ENCODE measurements at places on chromosomes 2 and 18. TPM values are rescaled to one million over a fixed set of nuclear protein-coding genes. Genes with fewer than 3 reads are reported as not detected.

Gene ARL5A
- polyA plus RNA-seq, result 26.8 TPM

GRCh38 chr2:216710551-216711301 lies 15.4 kb upstream of the IGFBP5 start:
- DNase-seq, result peak; percentile 82

DNA sequence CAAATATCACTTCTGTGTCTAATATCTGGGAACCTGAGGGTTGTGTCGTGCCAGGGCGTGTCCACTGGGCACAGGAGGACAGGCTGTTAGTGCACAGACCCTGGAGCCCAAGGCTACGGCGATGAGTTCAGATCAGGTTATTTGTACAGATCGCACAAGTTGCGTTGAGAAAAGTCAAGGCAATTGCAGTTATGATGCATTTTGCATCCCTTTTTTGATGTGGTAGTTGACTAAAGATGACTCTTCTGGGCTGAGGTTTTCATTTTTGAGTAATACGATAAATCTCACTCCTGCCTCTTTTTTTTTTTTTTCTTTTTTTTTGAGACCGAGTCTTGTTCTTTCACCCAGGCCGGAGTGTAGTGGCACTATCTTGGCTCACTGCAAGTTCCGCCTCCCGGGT lies 7.2 kb downstream of the RBFA start:
- no peak for DNase-seq

DNA sequence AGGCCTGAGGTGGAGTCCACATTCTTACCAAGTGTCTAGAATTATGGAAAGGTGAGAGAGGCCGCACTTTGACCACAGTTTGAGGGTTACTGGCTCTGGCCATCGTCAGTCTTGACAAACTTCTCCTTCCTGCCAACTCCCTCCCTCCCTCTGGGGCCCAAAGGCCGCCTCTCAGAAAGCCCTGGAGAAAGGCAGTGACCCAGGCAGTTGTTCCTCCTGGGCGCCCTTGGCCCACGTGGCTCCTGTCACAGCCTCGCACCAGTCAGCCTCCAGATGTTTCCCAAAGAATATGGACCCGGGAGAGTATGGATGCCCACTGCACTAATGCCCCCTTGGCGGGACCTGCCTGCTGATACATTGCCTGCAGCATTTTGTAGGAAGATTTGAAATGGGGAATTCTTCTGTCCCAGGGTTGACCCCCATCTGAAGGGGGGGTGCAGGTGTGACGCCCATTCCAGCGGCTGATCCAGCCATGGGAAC lies 61.7 kb downstream of the ASB1 start:
- DNase-seq, result no peak

- no peak for DNase-seq
These were observed 10.7 kb downstream of the IL1RL2 start for GRCh38 chr2:102197389-102198137.

GRCh38 chr2:74345272-74345943 lies 2.2 kb upstream of the SLC4A5 start:
- DNase-seq, result no peak

Gene ASXL3
- 0.97 TPM for polyA plus RNA-seq

DNA sequence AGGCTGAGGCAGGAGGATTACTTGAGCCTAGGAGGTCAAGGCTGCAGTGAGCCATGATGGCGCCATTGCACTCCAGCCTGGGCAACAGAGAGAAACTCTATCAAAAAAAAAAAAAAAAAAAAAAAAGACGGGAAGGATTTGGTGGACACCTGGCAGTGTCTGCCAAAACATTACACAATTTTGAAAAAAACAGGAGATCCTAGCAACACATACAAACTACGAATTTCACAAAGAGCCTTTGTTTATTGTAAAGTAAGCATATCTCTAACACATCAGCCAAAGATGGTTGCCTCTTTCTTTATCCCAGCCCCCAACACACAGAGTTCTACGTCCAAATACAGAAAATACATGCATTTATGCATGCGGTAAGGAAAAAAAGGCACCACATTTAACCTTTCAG lies 7.6 kb downstream of the GPR45 start:
- DNase-seq, result no peak

Gene CNDP1
- polyA plus RNA-seq, result 0.05 TPM

DNA sequence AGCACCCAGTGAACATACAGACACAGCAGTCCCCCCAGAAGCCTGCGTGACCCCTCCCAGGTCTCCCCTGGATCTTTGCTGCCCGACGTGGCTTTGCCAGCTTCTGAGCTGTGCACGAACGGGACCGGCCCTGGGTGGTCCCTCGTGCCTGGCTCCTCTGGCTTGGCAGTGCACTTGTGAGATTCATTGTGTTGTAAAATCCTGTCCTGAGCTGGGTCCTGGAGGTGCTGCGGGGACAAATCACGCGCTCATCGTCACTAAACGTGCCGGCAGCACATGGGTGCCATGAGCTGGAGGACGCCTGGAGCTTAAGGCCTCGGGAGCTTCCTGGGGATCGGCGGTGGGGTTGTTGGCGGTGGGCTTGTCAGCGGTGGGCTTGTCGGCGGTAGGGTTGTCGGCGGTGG lies 104.9 kb downstream of the FAM210A start:
- no peak for DNase-seq

Gene UPP2
- not detected for polyA plus RNA-seq

- no peak for DNase-seq
These were observed 470.9 kb upstream of the SPHKAP start for GRCh38 chr2:228652366-228652765.

GRCh38 chr2:190506666-190507065 lies 27.9 kb downstream of the NEMP2 start:
- DNase-seq, result no peak

Gene SPR
- 50.3 TPM for polyA plus RNA-seq

Gene C2orf15
- polyA plus RNA-seq, result 0.25 TPM

DNA sequence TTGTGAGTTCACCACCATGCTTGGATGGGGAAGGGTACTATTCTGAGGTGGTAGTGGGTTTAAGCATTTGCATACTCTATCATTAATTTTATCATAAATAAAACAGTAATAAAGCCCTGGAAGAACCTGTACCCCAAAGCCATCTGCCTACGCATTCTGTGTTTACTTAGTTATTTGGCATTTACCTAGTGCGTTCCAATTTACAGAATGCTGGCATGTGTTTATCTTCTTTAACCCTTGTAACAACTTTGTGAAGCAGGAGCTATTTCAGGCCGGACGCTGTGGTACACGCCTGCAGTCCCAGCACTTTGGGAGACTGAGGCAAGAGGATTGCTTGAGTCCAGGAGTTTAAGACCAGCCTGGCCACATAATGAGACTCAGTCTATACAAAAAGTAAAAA lies 17.8 kb upstream of the ODC1 start:
- no peak for DNase-seq

Gene CRYGC
- not detected for polyA plus RNA-seq

GRCh38 chr2:61045226-61045625 lies 20.4 kb upstream of the SANBR start:
- DNase-seq, result no peak

DNA sequence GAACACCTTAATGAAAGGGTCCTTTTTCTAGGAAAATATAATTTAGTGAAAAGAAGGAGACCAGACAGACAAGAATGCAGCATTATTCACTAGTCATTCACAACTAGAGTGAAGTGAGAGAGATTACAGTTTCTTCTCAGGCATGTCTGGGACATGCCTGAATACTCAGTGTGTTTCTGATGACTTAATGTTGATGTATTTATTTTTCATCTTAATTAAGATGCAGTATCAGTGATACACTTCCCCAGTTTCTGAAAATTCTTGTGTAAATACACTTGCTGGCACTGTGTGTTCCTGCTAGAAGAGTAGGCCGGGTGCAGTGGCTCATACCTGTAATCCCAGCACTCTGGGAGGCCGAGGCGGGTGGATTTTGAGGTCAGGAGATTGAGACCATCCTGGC lies 143.6 kb downstream of the MYO3B start:
- DNase-seq, result no peak

Gene GKN2
- polyA plus RNA-seq, result not detected

DNA sequence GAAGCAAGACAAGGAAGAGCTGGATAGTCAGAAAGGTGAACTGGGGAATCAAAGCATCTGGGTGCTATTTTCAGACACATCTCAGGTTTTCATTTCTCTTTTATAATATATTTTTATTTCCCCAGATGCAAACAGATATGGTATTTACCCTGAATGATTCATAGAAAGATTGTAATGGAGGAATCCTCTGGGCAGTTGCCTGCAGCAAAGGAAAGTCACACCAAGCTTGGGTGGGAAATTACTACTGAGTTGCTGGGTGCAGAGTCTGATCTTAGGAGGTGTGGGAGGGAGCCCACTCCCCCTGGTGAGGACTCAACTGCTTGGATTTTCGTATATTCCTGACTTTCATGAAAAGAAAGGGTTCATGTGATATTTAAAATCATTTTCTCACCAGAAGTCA lies 2.1 kb downstream of the EFR3B start:
- DNase-seq, result no peak

Gene HOXD3
- 0.16 TPM for polyA plus RNA-seq

DNA sequence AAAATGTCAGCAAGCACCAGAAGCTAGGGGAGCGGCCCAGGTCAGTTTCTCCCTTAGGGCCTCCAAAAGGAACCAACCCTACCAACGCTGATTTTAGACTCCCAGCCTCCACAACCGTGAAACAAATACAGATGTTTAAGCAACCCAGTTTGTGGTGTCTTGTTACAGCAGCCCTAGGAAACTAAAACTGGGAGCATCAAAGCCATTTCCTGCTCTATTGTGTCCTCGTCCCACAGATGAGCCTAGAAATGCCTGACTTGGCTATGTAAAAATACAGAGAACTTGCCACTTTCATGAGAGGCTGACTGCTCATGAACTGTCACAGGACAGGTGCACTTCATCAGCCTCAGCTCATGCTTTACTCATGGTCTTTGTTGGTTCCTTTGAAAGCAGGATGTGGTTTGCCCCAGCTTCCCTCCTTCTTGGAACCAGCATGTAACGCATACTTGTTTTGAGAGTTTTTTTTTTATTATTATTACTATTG lies 97.6 kb upstream of the SLC39A10 start:
- no peak for DNase-seq

Gene TRABD2A
- polyA plus RNA-seq, result 0.50 TPM

DNA sequence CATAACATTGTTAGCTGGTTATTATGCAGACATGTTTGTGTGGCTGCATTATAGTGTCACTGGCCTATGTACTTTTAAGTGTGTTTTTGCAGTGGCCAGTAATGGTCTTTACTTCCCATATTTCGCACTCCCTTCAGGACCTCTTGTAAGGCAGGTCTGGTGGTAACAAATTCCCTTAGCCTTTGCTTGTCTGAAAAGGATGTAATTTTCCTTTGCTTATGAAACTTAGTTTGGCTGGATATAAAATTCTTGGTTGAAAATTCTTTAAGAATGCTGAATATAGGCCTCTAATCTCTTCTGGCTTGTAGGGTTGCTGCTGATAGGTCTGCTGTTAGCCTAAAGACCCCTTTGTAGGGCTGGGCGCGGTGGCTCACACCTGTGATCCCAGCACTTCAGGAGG lies 34.7 kb downstream of the ZC3H8 start:
- DNase-seq, result no peak

Gene MC5R
- not detected for polyA plus RNA-seq

DNA sequence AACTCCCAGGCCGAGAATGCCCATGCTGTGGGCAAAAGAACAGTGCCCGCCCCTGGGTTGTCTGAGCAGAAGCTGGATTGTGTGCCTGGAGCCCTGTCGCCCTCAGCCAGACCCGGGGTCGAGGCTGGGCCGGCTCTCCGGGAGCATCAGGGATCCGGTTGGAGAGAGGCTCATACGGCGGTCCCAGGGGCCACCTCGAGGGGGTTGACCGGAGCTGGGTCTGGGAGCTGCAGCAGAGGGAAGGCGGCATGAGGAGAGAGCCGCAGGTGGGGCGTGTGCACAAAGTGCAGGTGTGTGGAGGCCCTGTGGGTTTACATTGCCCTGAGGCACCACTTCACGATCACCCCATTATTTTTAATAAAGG lies 39.5 kb downstream of the MBP start:
- DNase-seq, result no peak

DNA sequence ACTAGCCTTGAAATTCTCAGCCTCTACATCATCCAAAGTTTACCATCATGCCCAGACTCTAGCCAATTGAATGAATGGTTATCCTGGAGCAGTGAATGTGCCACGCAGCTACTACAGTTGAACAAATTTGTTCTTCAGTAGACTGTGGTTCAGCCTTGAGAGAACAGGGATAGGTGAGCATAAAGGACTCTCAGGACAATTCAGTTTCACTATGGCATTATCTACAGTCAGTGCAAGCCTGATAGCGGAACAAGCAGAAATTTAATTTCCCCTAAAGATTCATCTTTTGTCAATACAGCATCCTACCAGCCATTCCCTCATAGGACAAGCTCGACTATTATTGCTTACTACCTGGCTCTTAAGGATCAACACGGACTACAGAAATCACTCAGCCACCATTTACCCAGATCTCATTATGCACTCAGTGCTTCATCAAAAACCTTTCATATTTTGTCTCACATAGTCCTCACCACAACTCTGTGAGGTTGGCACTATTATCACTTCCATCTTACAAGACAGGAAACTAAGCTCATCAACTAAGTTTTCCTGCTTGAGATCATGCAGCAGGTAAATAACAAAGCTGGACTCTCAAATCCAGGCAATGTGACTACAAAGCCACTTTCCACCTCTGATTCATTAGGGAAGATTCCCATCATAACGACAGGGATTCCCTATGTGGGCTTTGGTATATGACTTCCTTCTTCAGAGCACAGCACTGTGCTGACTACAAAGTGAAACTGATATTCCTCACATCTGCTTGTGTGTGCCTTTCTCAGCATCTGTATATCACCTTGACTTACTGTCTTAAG lies 181.5 kb upstream of the ACVR2A start:
- DNase-seq, result no peak

DNA sequence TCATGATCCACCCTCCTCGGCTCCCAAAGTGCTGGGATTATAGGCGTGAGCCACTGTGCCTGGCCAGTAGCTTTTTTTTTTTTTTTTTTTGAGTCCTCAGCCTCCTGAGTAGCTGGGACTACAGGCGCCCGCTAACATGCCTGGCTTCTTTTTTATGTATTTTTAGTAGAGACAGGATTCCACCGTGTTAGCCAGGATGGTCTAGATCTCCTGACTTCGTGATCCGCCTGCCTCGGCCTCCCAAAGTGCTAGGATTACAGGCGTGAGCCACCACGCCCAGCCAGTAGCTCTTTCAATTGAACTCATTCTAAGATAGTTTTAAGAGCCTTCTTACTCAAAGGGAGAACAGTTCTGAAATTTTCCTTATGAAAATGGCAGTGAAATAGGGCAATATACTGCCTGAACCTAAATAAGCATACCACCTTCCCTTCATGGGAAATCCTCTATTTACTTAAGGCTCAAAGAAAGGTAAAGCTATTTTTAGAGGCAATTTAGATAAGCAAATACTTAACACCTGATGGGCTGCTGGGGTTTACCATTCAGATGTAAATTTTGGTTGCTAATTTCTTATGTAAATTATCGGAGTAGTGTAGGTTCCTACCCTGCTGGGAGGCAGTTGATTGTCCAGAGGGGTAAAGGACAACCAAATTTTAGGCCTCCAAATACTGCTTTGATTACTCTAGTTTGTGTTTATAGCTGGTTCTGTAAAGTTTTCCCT lies 144.7 kb downstream of the GREB1L start:
- DNase-seq, result no peak

Gene TNFRSF11A
- polyA plus RNA-seq, result 0.43 TPM

Gene IL36G
- not detected for polyA plus RNA-seq

GRCh38 chr18:23127090-23127489 lies 8.2 kb upstream of the CABLES1 start:
- DNase-seq, result no peak
